ENCODE measurements at places on chromosomes 12 and 14.

- DNase-seq = no peak
Observed at GRCh38 chr14:58717211-58717610, 79.4 kb downstream of the DACT1 start.

GRCh38 chr14:21220874-21221477, 48.3 kb downstream of the HNRNPC start:
- DNase-seq = no peak

- no peak for DNase-seq
Observed at GRCh38 chr12:114666746-114667668, 17.0 kb downstream of the TBX3 start.

- no peak for DNase-seq
Observed at GRCh38 chr12:30631740-30632139, 63.9 kb downstream of the IPO8 start.

DNA sequence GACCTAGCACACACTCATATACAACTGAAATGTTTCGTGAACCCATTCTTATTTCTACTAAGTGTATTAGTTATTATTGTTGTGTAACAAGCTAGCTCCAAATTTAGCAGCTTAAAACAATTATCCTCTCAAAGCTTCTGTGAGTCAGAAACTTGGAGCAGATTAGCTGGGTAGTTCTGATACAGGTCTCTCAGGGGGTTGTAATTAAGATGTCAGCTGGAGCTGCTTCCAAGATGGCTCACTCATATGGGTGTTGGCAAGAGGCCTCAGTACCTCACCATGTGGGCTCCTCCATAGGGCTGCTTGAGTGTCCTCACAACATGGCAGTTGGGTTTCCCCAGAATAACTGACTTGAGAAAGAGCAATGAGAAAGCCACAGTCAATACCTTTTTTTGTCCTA, 9.8 kb downstream of the GPR135 start:
- DNase-seq = no peak

DNA sequence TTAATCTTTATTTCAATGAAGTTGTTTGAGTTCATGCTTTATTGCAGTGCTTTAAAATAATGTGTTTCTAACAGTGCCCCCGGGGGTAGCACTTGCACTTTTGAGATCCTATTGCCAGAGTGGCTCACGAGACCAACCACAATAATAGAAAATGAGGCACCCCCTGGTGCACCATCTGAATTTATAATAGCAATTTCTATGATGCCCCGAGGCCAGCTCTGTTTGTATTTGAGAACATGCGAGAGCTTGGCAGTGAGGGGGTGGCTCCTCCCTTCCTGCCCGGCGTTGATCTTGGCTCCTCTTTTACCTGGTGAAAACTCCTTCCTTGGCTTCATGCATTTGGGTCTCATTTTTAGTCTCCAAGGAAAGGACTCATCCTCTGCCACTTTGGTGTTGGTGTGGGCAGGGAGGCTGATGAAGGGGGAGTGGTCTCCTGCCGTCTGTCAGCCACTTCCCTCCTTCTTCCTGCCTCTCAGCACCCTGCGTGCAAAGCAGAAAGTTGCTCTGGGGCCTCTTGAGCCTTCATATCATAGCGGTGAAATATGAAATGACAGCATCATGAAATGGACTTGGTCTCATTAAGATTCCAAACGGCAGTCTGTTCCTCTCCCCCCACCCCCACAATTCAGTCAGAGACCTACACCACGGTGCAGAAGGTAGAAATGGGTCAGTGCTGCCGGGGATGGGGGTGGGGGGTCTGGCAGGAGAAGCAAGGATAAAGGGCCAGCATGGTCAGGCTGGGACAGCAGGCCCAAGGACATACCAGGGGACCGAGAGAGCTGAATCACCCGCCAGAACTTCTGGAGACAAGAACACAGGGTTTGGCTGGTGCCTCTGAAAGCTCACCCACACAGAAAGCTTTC, 17.7 kb upstream of the NRXN3 start:
- no peak for DNase-seq

DNA sequence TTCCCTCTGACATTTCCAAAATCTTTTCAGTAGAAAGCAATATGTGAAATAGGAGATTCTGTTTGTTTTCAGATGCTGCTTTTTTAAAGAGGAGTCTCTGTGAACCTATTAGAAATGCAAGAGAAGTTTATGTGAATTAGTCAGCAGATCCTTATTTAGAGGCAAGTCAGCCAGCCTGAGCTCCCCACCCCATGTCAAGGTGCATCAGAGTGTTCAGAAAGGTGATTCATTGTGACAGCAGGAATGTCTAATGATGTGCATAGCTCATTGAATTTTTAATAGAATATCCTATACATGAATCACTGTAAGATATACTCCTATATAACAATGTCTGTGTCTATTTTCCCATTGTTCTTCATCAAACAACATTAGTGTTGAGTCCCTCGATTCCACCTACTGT, 1222.4 kb upstream of the USP15 start:
- DNase-seq = no peak

- no peak for DNase-seq
Observed at GRCh38 chr14:89921346-89921745, 33.2 kb downstream of the EFCAB11 start.

DNA sequence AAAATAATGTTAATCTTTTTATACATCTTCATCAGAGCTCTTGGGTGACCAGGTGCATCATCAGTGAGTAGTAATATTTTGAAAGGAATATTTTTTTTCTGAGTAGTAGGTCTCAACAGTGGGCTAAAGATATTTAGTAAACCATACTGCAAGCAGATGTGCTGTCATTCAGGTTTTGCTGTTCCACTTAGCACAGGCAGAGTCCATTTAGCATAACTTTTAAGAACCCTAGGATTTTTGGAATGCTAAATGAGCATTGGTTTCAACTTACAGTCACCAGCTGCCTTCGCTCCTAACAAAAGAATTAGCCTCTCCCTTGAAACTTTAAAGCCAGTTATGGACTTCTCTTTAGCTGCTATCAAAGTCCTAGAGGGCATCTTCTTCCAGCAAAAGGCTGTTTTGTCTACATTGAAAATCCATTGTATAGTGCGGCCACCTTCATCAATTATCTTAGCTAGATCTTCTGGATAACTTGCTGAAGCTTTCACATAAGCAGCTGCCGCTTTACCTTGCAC, 24.6 kb downstream of the RIMKLB start:
- DNase-seq = no peak

GRCh38 chr14:42437809-42438208, 831.1 kb downstream of the LRFN5 start:
- DNase-seq = no peak

DNA sequence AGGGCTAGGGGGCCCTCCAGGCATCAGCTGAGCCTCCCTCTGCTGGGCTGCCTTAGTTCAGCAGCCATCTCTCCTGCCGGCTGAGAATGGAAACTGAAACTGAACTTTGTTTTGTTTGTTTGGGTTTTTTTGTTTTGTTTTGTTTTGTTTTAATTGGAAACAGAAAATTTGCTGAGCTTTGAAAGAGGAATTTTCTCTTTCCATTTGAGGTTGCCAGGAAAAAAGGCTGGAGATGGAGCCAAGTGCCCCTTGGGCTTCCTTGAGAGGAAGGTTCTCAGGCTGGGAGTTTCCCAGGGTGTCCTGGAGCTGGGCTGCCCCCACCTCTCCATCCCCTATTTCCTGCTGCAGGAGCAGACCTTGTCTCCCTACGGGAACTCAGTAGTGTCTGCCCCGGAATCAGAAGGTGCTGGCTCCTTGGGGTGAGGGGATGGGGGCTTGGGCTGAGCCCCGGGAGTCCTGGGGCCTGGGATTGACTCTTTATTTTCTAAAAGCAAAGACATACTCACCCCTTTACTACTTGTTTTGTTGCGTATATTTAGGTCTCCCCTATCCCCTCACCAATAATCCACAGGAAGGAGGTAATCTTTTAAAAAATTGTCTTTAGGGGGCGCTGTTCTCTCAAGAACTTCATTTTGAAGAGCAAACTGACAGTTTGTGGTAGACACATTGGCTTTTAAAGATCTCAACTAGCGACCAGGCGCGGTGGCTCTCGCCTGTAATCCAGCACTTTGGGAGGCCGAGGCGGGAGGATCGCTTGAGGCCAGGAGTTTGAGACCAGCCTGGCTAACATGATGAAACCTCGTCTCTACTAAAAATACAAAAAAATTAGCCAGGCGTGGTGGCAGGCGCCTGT, 21.3 kb upstream of the OASL start:
- peak; percentile 72 for DNase-seq

DNA sequence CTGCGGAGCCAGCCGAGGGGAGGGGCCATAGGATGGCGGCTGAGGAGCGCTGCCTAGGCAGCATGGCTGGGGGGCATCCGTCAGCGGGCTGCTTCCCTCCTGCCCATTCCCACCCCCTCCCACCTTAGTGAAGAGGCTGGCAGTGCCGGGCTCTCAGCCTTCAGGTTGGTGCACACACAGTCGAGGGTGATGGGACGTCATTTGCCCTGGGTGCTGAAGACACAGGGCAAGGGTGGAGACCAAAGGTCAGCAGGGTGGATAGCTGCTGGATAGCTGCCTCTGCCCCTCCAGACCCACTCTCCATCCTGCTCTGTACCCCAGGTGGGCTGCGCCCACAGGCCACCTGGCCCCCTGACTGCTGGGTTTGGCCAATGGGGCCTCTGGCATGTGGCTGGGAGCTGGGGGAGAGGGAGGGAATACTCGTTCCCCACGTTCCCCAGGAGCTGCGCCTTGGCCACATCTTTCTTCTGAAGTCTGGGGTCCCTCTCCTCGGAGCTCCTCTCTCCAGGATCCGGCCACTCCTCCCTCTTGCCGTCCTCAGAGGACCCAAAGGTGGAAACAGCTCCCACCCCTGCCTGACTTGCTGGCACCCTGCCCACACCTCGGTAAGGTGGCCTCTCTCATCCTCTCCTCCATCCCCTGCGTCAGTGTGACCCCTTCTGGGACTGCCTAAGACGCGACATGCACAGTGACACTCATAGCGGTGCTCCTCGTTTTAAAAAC, 11.2 kb upstream of the CDC42BPB start:
- no peak for DNase-seq

- no peak for DNase-seq
Observed at GRCh38 chr14:75170772-75171171, 5.6 kb downstream of the TMED10 start.

GRCh38 chr12:128827724-128828123, 4.0 kb upstream of the SLC15A4 start:
- DNase-seq = no peak

GRCh38 chr12:68358532-68359485, 26.6 kb upstream of the MDM1 start:
- DNase-seq = peak; percentile 78

- no peak for DNase-seq
Observed at GRCh38 chr14:27056586-27056985, 458.8 kb upstream of the NOVA1 start.

DNA sequence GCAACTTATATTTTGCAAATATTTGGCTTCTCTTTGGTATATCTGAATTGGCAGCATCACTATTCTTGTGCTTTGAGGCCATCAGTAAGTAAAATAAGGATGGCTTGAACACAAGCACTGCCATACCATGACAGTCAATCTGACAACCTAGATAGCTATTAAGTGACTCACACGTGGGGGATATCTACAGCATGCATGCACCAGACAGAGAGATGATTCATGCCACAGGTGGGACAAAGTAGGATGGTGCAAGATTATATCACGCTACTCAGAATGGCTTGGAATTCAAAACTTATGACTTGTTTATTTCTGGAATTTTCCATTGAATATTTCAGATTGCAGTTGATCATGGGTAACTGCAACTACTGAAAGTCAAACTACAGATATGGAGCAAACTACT, 675.6 kb upstream of the MDGA2 start:
- no peak for DNase-seq

GRCh38 chr12:122994140-122994675, 13.7 kb downstream of the ARL6IP4 start:
- DNase-seq = no peak

DNA sequence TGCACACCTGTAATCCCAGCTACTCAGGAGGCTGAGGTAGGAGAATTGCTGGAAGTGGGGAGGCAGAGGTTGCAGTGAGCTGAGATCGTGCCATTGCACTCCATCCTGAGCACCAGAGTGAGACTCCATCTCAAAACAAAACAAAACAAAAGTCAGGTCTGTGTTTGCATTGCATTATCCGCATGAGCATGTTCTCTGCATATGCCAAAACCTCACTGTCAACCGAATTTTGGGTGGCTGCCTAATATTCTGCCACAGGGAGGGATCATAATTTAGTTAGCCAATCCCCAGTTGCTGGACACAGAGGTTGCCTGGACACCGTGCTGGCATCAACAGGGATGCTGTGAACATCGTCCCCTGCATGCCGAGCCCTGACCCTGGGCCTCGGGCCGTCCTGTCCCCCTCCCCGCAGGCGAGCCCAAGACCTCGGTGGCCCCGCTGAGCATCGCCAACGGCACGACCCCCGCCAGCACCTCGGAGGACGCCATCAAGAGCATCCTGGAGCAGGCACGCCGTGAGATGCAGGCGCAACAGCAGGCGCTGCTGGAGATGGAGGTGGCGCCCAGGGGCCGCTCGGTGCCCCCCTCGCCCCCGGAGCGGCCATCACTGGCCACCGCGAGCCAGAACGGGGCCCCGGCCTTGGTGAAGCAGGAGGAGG, 49.2 kb downstream of the PHETA1 start:
- no peak for DNase-seq

GRCh38 chr14:63727736-63728728, at the start of gene SGPP1:
SGPP1 (minus strand) TSS chr14:63728065; CDS start chr14:63727944, 121 bp downstream.
- peak; percentile 86 for DNase-seq

DNA sequence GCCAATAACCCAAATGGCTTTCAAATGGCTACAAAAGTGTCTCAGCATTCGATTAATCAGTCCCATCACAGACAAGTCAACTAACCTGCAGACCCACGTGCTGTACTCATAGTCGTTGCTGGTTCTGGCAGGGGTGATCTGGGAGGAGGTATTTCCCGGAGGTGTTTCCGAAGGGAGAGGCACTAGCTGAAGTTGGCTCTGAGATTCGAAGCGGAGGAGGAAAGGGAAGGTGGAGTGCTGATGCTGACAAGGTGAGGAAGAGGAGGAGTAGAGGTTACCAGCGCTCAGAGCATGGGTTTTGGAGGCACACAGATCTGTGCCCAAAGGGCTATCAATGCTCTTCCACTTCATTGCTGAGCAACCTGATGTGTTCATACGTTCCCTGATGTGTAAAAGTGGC, 20.5 kb upstream of the COL2A1 start:
- no peak for DNase-seq

GRCh38 chr14:61379639-61380184, 58.3 kb downstream of the PRKCH start:
- no peak for DNase-seq

All from CD4-positive, alpha-beta T cell treated with Interleukin-6 for 4 hours (primary cell).